ENCODE measurements at places on chromosomes 3 and 15. TPM values are rescaled to one million over a fixed set of nuclear protein-coding genes. Genes with fewer than 3 reads are reported as not detected.

CCNB2 gene
- 23.7 TPM for polyA plus RNA-seq

FSIP1 gene
- polyA plus RNA-seq: not detected

TMEM207 gene
- polyA plus RNA-seq: not detected

ISG20 gene
- 4.1 TPM for polyA plus RNA-seq

- no peak for DNase-seq
These were observed 8.4 kb downstream of the IFT80 start for GRCh38 chr3:160390565-160391138.

All from small intestine (tissue), 16 donors.